ENCODE measurements at places on chromosomes 4 and X. TPM values are rescaled to one million over a fixed set of nuclear protein-coding genes. Genes with fewer than 3 reads are reported as not detected.

The TRPC3 gene
- total RNA-seq: 8.9 TPM

The MMGT1 gene
- 43.7 TPM for total RNA-seq

GRCh38 chr4:98148856-98149255 lies 5.6 kb upstream of the STPG2 start:
- no peaks in the 10 kb centered on the region for H3K36me3 ChIP-seq
- peaks cover 4% of the 10 kb centered on the region for H3K27me3 ChIP-seq
- H3K4me3 ChIP-seq: no peak overlapping the region

GRCh38 chr4:106624671-106625070 lies 256.1 kb upstream of the GIMD1 start:
- no peak overlapping the region for H3K4me3 ChIP-seq
- no peak overlapping the region for H3K27ac ChIP-seq
- no peaks in the 10 kb centered on the region for H3K36me3 ChIP-seq
- ATAC-seq: no peak
- H3K27me3 ChIP-seq: no peaks in the 10 kb centered on the region
